Right cardiac atrium (tissue), 5 donors: ENCODE measurements at places on chromosomes 6 and 20. TPM values are rescaled to one million over a fixed set of nuclear protein-coding genes. Genes with fewer than 3 reads are reported as not detected.

The FILIP1 gene
- polyA plus RNA-seq = 39.1 TPM

The ARFGEF3 gene
- 0.63 TPM for polyA plus RNA-seq

The SNHG17 gene
- polyA plus RNA-seq = 8.6 TPM

The SYCP2 gene
- polyA plus RNA-seq = 1.7 TPM

The C6orf141 gene
- 0.72 TPM for polyA plus RNA-seq

The AIF1 gene
- 14.7 TPM for polyA plus RNA-seq

The EGFL8 gene
- polyA plus RNA-seq = 12.6 TPM

The GPR63 gene
- polyA plus RNA-seq = 0.29 TPM

The THEMIS gene
- not detected for polyA plus RNA-seq

The PRR18 gene
- polyA plus RNA-seq = 0.02 TPM

The MARCKS gene
- 11.0 TPM for polyA plus RNA-seq

The COQ3 gene
- polyA plus RNA-seq = 39.2 TPM

The TGM3 gene
- 0.05 TPM for polyA plus RNA-seq

The GATA5 gene
- 1.5 TPM for polyA plus RNA-seq

The DNAH8 gene
- polyA plus RNA-seq = not detected

The SLC18B1 gene
- 3.1 TPM for polyA plus RNA-seq

The FOXS1 gene
- polyA plus RNA-seq = 3.0 TPM

The GTF2H4 gene
- polyA plus RNA-seq = 10.6 TPM

The DLK2 gene
- 1.1 TPM for polyA plus RNA-seq

The RIPOR3 gene
- 12.9 TPM for polyA plus RNA-seq

The BTNL2 gene
- not detected for polyA plus RNA-seq

The TMEM200A gene
- polyA plus RNA-seq = 0.27 TPM

The TPX2 gene
- 0.41 TPM for polyA plus RNA-seq

The VNN1 gene
- 0.29 TPM for polyA plus RNA-seq

The CGA gene
- polyA plus RNA-seq = 0.41 TPM

The RAET1G gene
- polyA plus RNA-seq = 0.20 TPM

The IL22RA2 gene
- 0.05 TPM for polyA plus RNA-seq

The C6orf58 gene
- polyA plus RNA-seq = not detected

The CSNK2B gene
- polyA plus RNA-seq = 158 TPM

The SLC9A8 gene
- polyA plus RNA-seq = 6.0 TPM

The RFX6 gene
- polyA plus RNA-seq = not detected

The ZBP1 gene
- 0.16 TPM for polyA plus RNA-seq

The GJA10 gene
- polyA plus RNA-seq = not detected

The ZFP57 gene
- 0.77 TPM for polyA plus RNA-seq

The CLPSL2 gene
- polyA plus RNA-seq = not detected

The OR2H1 gene
- not detected for polyA plus RNA-seq

The PLG gene
- not detected for polyA plus RNA-seq

The FLRT3 gene
- polyA plus RNA-seq = 0.23 TPM

The TCF15 gene
- 7.4 TPM for polyA plus RNA-seq

The SPATS1 gene
- polyA plus RNA-seq = not detected

The KCNK16 gene
- polyA plus RNA-seq = not detected
